ENCODE measurements at places on chromosomes 3 and 15.

DNA sequence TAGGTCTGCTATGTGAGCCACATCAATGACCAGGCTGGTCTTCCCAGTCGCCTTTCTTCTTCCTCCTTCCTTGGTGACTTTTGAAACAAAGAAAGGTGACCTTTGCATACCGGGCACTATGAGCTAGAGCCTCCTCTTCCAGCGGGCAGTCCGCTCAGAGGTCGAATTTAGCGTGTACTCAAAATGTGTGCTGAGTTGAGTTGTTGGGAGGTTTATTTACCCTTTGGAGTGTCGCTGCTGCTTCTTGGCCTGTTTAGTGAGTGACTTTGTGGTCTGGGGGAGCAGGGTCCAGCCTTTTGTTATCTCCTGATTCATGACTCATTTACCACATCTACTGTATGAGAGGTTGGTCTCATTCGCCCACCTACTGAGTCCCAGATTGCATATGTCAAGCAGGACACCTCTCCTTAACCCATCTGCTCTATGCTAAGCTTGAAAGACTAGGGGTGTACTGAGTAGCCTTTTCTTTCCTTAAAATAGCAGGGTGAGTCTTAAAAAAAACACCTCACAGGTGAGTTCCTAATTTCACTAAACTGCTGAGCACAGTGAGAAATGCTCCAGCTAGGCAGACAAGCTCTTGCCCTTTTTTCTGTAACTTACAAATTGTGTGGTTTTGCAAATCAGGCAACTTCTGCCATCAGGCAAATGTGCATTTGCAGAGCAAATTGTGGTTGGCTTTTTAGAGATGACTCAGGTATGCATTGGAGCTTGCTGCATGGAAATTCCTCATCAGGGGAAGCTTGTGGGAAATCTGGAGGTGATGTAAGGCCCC, 3.2 kb upstream of the SIAH2 start:
- no peak for DNase-seq

GRCh38 chr15:87816016-87816415, 440.5 kb downstream of the NTRK3 start:
- no peak for DNase-seq

DNA sequence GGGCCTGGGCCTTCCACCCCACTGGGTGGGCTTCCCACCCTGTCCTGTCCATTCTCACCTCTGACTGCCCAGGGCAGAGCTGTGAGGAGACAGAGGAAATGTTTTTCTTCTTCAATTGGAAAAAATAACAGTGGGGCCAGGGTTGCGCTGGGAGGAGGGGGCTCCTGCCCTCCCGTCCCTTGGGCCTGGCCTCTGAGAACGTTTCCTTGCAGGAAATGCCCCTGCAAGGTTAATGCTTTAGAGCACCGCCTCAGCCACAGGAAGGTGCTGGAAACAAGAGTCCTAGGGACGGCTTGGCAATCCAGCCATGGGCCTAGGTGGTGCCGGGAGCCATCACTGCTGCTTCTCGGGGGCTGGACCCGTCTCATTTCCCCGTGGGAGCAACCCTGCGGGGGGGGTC, 3.8 kb upstream of the PLXND1 start:
- DNase-seq, result no peak

DNA sequence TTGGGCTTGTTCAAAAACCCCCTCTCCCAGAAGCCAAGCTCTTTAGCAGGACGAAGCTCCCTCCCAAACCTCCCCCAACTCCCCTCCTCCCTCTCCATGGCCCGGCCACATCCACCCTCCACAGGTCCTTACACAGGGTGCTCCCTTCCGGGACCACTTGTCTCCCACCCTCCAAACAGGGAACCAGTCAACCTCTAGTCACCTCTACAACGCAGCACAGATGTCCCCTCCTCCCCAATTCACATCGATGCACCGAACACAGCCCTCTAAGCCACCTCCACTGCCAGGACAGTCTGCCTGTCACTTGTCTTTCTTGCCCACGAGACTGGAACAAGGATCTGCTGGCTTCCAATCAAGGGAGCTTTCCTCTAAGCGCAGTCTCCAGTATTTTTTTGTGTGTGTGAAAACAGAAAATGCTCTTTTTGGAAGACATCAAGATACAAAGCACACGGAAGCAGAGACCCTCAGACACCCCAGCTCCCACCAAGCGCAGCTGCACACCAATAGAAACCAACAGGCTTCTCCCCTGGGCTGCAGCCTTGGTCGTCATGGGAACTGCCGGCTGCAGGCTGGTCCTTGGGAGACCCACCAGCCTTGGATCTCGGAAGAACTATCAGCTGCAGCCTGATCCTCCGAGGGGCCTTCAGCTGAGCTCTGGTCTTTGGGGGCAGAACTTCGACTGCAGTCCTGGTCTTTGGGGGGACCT, 26.5 kb downstream of the IQSEC1 start:
- no peak for DNase-seq

- no peak for DNase-seq
Measured at GRCh38 chr3:11591391-11592282, 52.1 kb downstream of the VGLL4 start.

GRCh38 chr15:53530761-53531160, 228.7 kb downstream of the WDR72 start:
- no peak for DNase-seq

- no peak for DNase-seq
Measured at GRCh38 chr15:72492733-72493132, 18.6 kb downstream of the ARIH1 start.

GRCh38 chr3:10142707-10143560, 1.4 kb downstream of the VHL start:
- DNase-seq, result no peak

DNA sequence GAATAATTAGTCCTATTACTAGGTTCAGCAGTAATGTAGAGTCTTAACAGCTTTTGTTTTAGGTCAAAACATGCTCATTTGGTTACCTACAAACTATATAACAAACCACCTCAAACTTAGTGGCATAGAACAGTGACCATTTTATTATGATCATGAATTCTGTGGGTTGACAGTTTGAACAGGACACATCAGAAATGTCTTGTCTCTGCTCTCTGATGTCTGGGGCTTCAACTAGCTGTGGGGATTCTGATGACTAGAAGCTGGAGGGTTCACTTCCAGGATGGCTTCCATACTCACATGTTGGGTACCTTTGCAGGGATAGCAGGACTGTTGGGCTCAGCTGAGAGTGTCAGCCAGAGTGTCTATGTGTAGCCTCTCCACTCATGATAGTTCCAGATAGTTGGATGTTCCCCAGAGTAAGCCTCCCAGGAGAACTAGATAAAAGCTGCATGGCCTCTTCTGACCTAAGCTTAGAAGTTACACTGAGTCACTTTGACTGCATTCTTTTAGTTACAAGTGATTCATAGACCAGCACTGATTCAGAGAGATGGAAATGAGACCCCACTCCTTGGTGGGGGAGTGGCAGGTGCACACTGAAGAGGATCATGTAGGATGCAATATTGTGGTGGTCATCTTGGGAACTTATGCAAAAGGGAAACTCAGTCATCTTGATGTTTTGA, 32.6 kb downstream of the PLCL2 start:
- DNase-seq, result no peak

DNA sequence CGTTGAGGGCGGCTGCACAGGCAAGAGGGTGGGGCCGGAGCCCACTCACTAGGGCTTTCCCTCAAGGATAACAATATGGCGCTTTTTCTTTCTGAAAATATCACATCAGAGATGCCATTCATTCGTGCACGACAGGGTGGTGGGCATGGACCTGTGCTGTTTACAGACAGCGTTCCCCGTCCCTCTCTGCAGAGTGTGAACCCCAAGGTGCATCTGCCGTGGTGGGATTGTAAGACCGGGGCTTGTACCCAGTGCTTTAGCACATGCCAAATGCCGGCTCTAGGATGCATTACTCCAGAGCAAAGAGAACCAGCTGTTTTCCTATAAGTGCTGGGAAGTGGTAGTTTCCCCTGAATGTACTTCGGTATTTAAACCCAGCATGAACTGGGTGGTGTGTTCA, 37.0 kb downstream of the CHDH start:
- no peak for DNase-seq

GRCh38 chr15:52351206-52351908, 55.8 kb upstream of the MYO5C start:
- no peak for DNase-seq

DNA sequence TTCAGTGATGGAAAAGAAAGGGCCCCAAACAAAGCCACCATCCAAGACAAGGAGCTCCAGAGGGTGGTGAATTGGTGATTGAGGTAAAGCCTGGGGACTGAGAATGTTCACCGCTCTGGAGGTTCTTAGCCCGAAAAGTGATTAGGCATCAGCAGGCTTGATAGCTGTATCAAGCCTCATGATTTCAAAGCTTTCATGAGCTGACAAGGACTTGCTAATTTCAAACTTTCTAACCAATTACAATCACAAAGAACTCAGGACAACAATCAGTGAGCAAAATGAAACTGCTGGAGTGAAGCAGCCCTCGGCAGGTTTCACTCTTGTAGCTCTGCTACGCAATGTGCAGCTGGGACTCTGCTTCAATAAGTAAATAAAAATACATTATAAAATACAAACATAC, 391.3 kb downstream of the TIGIT start:
- DNase-seq, result no peak

DNA sequence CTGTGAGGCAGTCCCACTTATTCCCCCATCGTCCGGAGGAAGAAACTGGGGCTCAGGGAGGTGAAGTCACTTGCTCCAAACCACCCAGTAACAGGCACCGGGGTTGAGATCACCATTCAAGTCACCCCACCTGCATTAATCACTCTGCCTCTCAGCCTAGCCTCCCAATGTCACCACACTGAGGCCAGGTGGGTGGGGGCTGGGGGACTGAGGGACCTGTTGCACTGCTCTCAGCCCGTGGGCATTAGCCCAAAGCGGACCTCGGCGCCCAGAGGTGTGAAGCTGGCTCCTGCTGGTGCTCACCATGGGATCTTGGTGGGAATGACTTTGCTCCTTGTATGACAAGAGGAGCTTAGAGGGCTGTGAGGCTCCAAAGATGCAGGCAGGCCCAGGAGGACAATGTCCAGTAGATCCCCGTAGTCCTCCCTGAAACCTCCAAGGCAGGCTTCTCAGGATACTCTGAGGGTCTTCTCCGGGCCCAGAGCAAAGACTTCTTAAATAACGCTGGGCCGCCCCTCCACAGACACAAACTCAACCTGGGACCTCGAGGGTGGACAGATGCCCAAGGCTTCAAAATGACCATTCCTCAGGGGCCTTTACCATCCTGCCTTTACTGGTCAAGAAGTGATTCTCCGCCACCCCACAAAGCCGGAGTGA, 1.7 kb downstream of the NT5DC2 start:
- DNase-seq, result peak; percentile 14

DNA sequence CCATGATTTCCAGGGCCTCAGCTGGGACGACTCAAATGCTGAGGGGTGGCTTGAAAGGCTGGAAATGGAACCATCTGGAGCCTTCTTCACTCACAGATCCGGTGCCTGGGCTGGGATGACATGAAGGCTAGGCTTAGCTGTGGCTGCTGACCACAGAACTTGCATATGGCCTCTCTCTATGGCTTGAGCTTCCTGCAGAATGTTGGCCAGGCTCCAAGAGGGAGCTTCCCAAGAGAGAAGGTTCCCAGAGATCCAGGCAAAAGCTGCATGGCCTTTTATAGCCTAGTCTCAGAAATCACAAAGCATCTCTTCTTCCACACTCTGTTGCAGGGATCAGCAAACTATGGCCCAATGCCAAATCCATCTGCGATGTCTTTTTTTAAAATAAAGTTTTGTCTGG, 44.8 kb downstream of the GATM start:
- DNase-seq, result no peak

GRCh38 chr15:66646308-66646707, 55.7 kb upstream of the SMAD6 start:
- DNase-seq, result no peak
